Activated T-helper 2 cell treated with anti-CD3 and anti-CD28 coated beads, Interferon-gamma antibody, Interleukin-2, Interleukin-4, amounts not matched to agents 10 μg/mL and 5 μg/mL and 100 μg/mL, durations not matched to agents 14 hours and 24 hours and 36 hours (primary cell): ENCODE measurements at places on chromosomes 12 and 14. TPM values are rescaled to one million over a fixed set of nuclear protein-coding genes. Genes with fewer than 3 reads are reported as not detected.

DNA sequence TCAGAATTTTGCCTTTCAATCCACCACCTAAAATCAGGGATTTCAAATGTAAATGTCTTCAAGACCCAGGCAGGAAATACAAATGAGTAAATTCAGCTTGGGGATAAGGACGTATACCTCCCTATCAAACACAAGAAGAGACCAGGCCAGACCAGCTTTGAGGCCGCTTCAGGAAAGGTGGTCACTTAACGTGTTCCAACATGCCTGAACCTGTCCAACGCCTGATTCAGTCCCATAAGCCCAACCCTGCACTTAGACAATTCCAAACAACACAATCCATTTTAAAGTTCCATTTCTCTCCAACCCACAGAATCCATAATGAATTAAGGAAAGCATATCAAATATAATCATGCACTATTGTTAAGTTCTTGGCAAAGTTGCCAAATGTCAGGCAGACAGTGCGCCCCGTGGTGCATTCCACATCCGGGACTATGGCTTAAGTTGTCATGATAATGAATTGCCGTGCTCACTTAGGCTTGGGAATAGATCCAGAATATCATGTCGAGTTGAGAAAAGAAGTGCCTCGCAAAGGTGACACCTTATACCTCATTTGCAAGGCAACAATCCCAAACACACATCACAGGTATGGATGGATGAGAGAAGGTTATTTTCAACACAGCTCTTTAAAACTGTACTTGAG is 35.5 kb downstream of the CCDC60 start:
- no peak overlapping the region for H3K27ac ChIP-seq
- no peak overlapping the region for H3K4me3 ChIP-seq
- H3K4me1 ChIP-seq = peaks cover 4% of the 10 kb centered on the region
- no peaks in the 10 kb centered on the region for H3K36me3 ChIP-seq
- no peaks in the 10 kb centered on the region for H3K27me3 ChIP-seq
- no peak for DNase-seq

SLC25A3 gene
- 619 and 622 TPM in 2 replicates for total RNA-seq

- H3K27me3 ChIP-seq = no peaks in the 10 kb centered on the region
- no peaks in the 10 kb centered on the region for H3K36me3 ChIP-seq
- no peak overlapping the region for H3K4me3 ChIP-seq
- no peak overlapping the region for H3K27ac ChIP-seq
- H3K4me1 ChIP-seq = peaks cover 21% of the 10 kb centered on the region
Measured at GRCh38 chr14:93035917-93036651, 79.6 kb downstream of the ITPK1 start.

RND1 gene
- total RNA-seq = 3.5 and 4.7 TPM in 2 replicates

DNA sequence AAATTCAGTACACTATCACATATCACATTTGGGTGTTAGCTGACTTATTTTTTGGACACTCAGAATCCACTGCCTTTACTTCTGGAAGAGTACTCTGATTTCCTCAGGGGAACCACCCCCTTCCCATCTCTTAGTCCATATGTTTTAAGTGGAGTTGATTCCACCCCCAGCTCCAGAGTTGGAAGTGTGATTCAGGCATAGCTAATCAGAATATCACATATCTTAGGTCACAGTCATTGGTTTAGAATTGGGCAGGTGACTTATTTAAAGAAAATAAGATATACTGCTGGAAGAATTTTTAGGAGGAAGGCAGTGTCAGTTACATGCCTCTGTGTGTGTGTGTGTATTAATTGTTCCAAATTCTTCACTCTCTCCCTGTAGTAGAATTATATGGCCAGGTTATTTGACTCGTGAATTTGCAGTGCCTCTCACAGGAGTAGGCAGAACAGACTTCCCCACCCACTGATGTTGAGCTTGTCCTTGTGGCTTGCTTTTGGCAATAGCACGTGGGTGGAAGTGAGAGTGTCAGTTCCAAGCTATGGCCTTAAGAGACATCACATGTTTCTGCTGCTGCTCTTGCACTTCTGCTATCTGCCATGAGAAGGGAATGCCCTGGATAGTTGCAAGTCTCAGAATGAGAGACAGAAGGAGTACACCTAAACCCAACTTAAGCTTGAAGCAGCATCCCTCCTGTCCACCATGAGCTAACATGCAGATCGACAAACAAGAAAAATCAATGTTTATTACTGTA is 6.4 kb upstream of the GAS2L3 start:
- H3K36me3 ChIP-seq = no peaks in the 10 kb centered on the region
- H3K27ac ChIP-seq = no peak overlapping the region
- H3K27me3 ChIP-seq = peaks cover 22% of the 10 kb centered on the region
- H3K4me1 ChIP-seq = peaks cover 18% of the 10 kb centered on the region
- no peak overlapping the region for H3K4me3 ChIP-seq

- H3K4me3 ChIP-seq = peak overlapping the region; percentile 81
Measured at GRCh38 chr14:21940887-21941856, 267.6 kb upstream of the OR4E1 start.

FOXG1 gene
- not detected in 2 replicates for total RNA-seq

GDF3 gene
- total RNA-seq = not detected in 2 replicates

CACNA1C gene
- total RNA-seq = 0.11 and 0.14 TPM in 2 replicates
